ENCODE measurements at places on chromosomes 4 and X.

DNA sequence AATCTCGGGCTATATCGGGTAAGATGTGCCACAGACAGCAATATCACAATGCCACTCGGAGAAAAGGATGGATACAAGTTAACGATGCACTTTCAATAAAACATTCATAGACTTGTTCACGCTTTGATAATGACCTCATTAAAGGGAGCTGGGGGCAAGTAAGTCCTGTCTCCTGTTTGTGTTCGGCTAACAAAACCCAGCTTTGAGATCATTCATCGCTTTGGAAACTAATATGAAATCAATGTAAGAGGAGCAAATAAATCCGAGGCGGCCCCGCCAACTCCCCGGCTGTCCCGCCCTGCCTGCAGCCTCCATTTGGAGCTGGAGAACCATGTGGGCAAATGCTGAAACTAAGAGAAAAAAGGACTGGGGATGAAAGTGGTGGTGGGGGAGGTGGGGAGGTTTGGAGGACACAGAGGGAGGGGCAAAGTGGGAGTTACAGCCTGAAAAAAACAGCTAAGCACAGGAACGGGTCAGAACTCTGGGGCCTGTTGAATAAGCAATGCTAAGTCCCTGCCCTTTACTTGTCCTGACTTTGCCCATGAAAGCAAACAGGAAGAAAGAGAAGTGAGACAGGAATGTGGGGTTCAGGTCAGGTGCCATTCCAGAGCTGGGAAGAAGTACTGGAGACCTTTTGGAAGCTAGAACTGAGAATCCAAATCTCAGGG, 3.5 kb upstream of the GSX2 start:
- DNase-seq, result no peak

GRCh38 chrX:20352935-20353336, 86.2 kb upstream of the RPS6KA3 start:
- no peak for DNase-seq

DNA sequence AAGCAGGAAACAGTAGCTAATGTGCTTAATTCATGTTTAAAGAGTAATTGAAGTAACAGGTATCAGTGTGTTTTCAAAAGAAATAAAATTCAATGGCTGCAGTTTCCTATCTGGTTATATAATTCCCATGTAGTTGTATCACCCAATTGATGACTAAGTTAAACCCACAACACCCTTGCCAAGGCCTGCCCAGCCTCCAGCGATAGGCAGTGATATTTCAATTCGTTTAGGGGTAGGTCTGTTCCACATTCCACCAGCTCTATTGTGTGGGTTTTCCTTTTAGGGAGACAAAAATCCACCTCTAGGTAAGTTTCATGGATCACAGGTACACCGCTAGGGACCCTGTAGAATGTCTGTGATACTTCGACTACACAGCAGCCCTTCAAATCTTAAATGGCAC, 24.7 kb upstream of the MXRA5 start:
- no peak for DNase-seq

DNA sequence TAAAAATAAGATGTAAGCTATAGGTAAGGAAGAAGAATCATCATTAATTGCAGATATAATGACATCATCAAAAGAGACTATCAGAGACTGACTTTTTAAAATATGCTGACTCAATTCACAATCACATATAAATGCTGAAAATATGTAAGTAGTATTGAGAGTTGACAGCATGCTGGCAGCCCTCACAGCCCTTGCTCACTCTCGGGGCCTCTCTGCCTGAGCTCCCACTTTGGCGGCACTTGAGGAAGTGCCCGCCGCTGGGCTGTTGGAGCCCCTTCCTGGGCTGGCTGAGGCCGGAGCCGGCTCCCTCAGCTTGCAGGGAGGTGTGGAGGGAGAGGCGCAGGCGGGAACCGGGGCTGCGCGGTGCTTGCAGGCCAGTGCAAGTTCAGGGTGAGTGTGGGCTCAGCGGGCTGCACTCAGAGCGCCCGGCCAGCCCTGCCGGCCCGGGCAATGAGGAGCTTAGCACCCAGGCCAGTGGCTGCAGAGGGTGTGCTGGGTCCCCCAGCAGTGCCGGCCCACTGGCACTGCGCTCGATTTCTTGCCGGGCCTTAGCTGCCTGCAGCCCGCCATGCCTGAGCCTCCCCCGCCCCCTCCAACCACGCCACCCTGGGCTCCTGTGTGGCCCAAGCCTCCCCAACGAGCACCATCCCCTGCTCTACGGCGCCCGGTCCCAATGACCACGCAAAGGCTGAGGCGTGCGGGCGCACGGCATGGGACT, 68.9 kb downstream of the RAB28 start:
- no peak for DNase-seq

- no peak for DNase-seq
Observed at GRCh38 chr4:147355847-147356246, 125.0 kb upstream of the EDNRA start.

GRCh38 chr4:116866106-116866505, 219.3 kb downstream of the TRAM1L1 start:
- no peak for DNase-seq

- no peak for DNase-seq
Observed at GRCh38 chr4:149699642-149700041, 116.0 kb downstream of the IQCM start.

- no peak for DNase-seq
Observed at GRCh38 chrX:12767856-12768255, 23.4 kb upstream of the PRPS2 start.

- no peak for DNase-seq
Observed at GRCh38 chr4:189843413-189844009, 97.2 kb upstream of the FRG1 start.

- no peak for DNase-seq
Observed at GRCh38 chr4:187209921-187210613, 486.4 kb upstream of the FAT1 start.
